Kasumi-1 (cell line): ENCODE measurements at places on chromosomes 2 and 18.

- no peak for DNase-seq
These were observed 151.8 kb upstream of the HNMT start for GRCh38 chr2:137812517-137812916.

DNA sequence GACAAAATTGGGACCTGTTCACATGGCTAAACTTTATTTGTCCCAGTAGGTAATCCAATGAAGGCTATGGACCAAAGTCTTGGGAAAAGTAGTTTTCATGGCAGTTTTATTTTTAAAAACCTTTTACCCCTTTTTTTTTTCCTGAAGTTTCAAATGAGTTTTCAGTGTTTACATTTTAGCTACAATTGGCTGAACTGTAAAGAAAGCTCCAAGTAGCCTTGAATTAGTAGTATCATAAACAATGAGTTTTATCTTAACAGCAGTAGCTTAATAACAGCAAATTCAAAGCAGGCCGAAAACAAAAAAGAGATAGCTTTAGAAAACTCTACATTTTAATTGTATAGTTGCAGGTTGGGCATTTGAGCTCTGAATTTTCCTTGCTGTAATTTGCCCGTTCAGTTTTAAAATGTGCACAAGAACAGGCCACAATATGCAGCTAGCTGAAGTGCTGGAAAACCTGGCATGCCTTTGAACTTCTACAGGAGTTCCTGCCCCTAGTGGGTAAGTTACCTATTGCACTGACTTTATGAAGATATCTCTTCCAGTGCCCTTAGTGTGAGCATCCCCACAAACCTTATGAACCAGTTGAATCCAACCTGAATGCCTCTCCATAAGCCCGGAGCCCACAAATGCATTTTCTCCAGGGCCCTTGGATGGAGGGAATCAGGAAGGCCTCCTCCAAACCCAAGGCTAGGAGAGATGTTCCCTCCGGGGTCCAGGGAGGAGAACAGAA, 106.7 kb downstream of the XRCC5 start:
- peak; percentile 6 for DNase-seq

DNA sequence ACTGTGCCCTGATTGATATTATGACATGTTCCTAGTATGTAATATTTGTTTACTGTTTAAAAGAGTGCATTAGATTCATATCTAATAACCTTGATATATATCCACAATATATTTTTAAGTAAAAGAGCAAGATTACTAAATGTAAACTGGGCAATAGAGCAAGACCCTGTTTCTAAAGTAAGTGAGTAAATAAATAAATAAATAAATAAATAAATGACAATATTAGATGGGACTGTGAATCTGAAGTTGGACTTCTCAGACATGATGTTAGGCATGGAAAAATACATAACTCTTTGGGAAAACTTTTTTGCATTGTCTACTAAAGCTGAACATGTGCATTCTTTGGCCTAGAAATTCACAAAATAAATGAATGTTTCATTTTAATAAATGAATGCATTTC, 164.7 kb downstream of the CCDC178 start:
- DNase-seq, result no peak

- DNase-seq, result no peak
These were observed 83.9 kb downstream of the UBR3 start for GRCh38 chr2:169911119-169911518.

GRCh38 chr2:86053166-86053565, 52.5 kb downstream of the POLR1A start:
- DNase-seq, result no peak

DNA sequence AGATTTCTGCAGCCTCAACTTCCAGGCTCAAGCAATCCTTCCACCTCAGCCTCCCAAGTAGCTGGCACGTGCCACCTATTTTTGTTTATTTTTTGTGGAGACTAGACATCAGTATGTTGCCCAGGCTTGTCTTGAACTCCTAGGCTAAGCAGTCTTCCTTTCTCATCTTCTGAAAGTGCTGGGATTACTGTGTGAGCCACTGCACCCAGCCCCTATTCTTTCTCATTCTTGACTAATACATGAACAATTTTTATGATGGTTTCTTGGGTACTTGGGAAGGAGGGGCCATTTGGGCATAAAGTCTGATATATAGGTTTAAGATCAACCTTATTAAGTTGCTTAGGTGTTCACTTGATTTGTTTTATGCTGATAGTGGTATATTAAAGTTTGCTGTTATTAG, 26.2 kb downstream of the EPC2 start:
- no peak for DNase-seq
